T-cell (primary cell): ENCODE measurements at places on chromosomes 1 and 21.

GRCh38 chr1:247293047-247293446 is 37.2 kb downstream of the VN1R5 start:
- DNase-seq, result no peak

- DNase-seq, result no peak
Measured at GRCh38 chr21:34077888-34078287, 4.5 kb downstream of the MRPS6 start.

DNA sequence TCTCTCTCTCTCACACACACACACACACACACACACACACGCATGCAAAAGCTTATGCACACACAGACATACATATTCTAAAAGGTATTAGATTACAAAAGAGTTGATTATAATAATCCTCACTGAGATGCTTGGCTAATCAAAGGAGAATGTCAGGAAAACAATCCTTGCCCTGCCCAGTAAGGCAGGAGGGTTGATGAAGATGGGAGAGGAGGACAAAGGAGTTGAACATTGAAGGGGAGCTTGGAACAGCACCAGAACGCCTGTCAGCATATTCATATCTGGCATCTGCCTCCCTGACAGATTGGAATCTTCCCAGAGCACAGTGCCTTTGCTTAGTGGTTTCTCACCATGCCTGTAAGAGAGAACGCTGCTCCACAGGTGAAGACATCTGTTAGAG is 68.6 kb upstream of the PALMD start:
- no peak for DNase-seq

DNA sequence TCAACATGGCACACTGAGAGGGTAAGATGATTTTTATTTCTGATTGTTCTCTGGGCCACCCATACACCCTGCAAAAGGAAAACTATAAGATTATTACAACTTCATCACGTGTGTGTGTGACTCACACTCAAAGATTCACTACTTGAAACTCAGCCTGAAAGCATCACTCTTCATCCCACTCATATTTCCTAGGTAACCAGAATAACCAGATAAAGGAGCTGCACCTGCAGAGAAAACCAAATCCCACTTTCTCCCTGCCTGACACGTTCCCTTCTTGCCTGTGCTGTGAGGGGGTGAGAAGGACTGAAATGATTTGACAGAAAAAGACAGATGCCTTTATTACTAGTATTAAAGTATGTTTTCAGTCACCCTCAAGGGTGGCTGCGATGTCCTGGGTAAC is 131.6 kb downstream of the TGFBR3 start:
- DNase-seq, result no peak

GRCh38 chr21:39597595-39597994 is 15.1 kb upstream of the B3GALT5 start:
- DNase-seq, result no peak

GRCh38 chr1:234971586-234972297 is 156.9 kb downstream of the TOMM20 start:
- no peak for DNase-seq

- DNase-seq, result peak; percentile 58
Measured at GRCh38 chr1:44714944-44715571, 15.9 kb downstream of the RNU5D-1 start.

DNA sequence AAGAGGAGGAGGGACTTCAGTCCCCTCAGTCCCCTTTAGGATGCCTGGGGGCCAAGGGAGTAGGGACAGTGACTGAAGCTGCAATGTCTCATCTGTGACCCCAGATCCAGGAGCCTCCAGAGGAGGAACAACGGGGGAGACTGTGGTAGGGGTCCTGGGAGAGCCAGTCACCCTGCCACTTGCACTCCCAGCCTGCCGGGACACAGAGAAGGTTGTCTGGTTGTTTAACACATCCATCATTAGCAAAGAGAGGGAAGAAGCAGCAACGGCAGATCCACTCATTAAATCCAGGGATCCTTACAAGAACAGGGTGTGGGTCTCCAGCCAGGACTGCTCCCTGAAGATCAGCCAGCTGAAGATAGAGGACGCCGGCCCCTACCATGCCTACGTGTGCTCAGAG is 18.3 kb downstream of the LY9 start:
- no peak for DNase-seq

GRCh38 chr1:67089685-67090208 is 35.8 kb upstream of the SLC35D1 start:
- no peak for DNase-seq

- DNase-seq, result no peak
Measured at GRCh38 chr21:42939582-42940413, 14.4 kb upstream of the ERVH48-1 start.

GRCh38 chr1:229636042-229636441 is 10.0 kb downstream of the URB2 start:
- DNase-seq, result no peak

- DNase-seq, result no peak
Measured at GRCh38 chr1:33049371-33049770, 12.7 kb upstream of the AK2 start.

- DNase-seq, result no peak
Measured at GRCh38 chr1:230100932-230101331, 33.9 kb downstream of the GALNT2 start.

DNA sequence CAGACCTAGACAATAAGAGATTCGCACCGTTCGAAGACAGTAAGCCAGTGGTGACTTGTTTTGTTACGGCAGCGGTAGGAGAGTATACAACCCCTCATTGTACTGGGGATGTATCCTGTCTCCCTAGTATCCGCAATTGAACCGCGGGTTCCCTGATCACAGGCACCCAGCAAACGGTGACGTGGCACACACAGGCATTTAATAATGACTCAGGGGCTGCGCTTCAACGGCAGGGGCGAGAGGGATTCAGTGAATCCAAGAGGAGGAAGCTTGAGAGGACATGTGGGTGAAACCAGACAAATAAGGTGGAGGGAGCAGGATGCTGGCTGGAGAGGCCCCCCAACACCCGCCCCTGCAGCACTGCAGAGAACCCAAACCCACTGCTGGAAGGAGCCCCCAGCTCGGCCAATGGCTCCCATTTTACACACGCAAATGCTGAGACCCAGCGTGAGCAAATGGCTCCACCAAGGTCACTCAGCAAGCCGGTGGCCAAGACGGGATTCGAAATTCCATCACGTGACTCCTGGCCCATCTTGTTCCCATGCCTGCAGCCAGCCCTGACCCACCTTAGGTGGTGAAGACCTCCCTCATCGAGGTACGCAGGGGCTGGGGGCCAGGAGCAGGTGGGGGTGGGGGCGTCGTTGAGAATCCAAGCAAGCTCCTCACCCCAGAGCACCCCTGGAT is 149.9 kb downstream of the SYF2 start:
- DNase-seq, result no peak

- DNase-seq, result no peak
Measured at GRCh38 chr1:21610989-21611785, 58.0 kb downstream of the RAP1GAP start.

- no peak for DNase-seq
Measured at GRCh38 chr1:2233468-2233867, 5.3 kb downstream of the SKI start.

- DNase-seq, result no peak
Measured at GRCh38 chr1:67607699-67608098, 77.3 kb upstream of the GADD45A start.

- no peak for DNase-seq
Measured at GRCh38 chr1:110150330-110151174, at the start of gene SLC6A17. Gene SLC6A17 (plus strand): TSS chr1:110150494. CDS start chr1:110166930, 16,436 bp downstream.

GRCh38 chr1:36247538-36247937 is 23.3 kb downstream of the THRAP3 start:
- DNase-seq, result no peak

DNA sequence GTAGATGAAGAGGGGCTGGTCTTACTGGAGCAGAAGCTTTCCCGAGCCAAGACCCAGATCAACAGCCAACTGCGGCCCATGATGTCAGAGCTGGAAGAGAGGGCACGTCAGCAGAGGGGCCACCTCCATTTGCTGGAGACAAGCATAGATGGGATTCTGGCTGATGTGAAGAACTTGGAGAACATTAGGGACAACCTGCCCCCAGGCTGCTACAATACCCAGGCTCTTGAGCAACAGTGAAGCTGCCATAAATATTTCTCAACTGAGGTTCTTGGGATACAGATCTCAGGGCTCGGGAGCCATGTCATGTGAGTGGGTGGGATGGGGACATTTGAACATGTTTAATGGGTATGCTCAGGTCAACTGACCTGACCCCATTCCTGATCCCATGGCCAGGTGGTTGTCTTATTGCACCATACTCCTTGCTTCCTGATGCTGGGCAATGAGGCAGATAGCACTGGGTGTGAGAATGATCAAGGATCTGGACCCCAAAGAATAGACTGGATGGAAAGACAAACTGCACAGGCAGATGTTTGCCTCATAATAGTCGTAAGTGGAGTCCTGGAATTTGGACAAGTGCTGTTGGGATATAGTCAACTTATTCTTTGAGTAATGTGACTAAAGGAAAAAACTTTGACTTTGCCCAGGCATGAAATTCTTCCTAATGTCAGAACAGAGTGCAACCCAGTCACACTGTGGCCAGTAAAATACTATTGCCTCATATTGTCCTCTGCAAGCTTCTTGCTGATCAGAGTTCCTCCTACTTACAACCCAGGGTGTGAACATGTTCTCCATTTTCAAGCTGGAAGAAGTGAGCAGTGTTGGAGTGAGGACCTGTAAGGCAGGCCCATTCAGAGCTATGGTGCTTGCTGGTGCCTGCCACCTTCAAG is 57.3 kb downstream of the LAMC2 start:
- DNase-seq, result no peak

- DNase-seq, result no peak
Measured at GRCh38 chr1:9183441-9183840, 51.1 kb upstream of the H6PD start.

- no peak for DNase-seq
Measured at GRCh38 chr1:169072945-169073725, 33.4 kb upstream of the ATP1B1 start.

- DNase-seq, result no peak
Measured at GRCh38 chr1:203954788-203955552, 93.6 kb downstream of the SNRPE start.

DNA sequence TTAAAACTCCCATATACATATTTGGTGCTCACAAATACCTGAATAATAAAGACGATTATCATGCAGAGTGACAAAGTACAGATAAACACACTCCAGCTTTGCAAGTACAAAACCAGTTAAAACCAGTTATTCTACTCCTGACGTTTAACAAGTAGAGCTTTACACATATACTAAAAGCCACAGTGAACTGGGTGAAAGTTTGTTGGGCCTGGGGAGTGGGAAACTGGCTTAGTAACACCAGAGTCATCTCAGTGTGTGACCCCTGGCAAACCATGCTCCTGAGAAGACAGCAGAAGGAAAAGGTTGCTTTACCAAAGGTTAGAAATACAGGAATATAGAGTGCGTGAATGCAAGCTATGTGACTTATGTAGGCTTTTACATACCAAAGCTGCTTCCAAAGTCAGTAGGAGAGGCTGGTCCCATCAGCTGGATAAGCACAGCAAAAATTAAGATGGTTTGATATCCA is 148.1 kb downstream of the NRIP1 start:
- no peak for DNase-seq
